Gastroesophageal sphincter (tissue), 4 donors: ENCODE measurements at places on chromosomes 13 and 19.
A peak's percentile ranks its signal among the peaks of the same experiment; 100 is the strongest.

DNA sequence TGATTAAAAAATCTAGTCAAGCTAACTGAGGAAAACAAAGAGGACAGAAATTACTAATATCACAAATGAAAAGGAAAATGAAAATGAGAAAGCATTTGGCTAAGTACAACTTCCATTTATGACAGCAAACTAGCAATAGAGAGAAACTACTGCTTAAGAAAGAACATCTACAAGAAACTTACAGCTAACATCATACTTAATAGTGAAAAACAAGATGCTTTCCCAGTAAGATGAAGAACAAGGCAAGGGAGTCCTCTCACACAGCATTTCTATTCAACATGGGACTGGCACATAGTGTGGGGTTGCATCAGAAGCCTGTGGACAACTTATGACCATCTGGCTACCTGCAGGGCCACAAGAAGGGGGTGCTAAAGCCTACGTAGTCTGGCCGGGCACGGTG, 39.3 kb downstream of the ZNF44 start:
- ATAC-seq: no peak

DNA sequence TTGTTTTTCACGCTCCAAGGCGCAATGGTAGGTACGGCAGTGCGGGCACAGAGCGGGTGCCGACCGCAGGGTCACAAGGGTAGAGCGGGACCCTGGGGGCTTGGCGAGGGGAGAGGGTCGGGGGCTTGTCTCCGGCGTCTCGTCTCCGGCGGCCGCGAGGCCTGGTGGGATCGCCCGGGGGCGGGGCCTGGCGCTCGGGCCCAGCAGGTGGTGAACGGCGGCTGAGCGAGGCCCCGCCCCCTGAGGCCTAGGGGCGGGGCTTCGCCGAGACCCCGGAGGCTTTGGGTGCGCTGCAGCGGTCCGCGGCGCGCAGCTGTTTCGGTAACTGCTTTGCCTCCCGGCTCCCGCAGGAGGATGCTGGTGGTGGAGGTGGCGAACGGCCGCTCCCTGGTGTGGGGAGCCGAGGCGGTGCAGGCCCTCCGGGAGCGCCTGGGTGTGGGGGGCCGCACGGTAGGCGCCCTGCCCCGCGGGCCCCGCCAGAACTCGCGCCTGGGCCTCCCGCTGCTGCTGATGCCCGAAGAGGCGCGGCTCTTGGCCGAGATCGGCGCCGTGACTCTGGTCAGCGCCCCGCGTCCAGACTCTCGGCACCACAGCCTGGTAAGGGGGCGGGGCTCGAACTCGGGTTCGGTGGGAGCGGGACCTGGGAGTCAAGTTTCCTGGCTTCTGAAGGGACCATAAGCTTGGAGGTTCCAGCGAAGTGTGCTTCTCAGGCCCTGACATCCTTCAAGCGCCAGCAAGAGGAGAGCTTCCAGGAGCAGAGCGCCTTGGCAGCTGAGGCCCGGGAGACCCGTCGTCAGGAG, at the start of gene TSEN34:
TSEN34 (plus strand) TSS at position 298 of the 800 bp plus-strand sequence; CDS start at position 355, 57 bp downstream.
- peak; percentile 30 for ATAC-seq

GRCh38 chr13:75968103-75968838, 332.1 kb downstream of the LMO7 start:
- ATAC-seq: no peak

DNA sequence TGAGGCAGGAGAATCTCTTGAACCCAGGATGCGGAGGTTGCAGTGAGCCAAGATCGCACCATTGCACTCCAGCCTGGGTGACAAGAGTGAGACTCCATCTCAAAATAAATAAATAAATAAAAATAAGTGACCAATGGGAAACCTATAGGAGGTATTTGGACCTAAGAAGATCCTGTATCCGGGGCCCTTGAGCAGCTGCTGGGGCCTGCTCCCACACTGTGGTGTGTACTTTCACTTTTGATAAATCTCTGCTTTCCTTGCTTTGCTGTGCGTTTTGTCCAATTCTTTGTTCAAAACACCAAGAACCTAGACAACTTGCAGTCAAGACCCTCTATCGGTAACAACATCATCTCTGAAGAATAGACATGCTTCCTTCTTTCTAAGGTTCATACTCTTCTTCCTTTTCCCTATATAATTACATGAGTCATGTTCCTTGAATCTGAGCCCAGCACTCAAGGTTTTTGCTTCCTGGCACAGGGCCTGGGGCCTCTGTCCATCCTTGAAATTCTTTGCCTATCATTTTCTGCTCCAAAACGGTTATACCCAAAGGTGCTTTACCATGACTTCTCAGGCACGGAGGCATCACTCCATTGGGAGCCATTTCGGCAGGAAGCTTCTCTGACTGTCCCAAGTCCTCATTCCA, 14.2 kb upstream of the PNMA8C start:
- ATAC-seq: no peak

DNA sequence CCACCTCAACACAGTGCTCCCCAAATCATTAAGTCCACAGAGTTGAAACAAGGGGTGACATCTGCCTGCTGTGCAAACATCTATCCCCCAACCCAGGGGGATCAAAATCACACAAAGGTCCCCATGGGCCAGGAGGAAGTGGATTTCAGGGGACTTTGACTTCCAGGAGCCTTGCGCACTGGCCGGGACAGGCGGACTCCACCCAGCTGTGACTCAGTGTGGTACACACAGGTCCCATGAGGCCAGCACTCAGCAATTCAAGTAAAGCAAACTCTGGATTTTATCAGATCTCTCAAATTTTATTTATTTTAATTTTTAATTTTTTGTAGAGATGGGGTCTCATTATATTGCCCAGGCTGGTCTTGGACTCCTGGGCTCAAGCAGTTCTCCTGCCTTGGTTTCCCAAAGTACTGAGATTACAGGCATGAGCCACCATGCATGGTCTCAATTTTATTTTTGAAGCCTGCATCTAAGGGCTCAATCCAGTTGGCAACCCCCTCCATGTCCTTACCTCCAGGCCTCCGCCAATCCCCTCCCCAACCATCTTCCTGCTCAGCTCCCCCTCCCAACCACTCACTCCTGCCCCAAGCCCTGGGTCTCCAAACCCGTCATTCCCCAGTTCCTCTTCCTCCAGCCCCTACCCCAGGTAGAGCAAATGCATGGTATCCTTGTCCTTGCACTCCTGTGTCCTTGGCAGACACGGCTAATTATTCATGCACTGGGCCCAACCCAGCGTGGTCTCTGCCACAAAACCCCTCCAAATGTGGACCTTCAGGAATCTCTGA, 18.2 kb downstream of the ARHGAP33 start:
- no peak for ATAC-seq

GRCh38 chr13:23578411-23579071, 8.3 kb downstream of the TNFRSF19 start:
- peak; percentile 77 for ATAC-seq

DNA sequence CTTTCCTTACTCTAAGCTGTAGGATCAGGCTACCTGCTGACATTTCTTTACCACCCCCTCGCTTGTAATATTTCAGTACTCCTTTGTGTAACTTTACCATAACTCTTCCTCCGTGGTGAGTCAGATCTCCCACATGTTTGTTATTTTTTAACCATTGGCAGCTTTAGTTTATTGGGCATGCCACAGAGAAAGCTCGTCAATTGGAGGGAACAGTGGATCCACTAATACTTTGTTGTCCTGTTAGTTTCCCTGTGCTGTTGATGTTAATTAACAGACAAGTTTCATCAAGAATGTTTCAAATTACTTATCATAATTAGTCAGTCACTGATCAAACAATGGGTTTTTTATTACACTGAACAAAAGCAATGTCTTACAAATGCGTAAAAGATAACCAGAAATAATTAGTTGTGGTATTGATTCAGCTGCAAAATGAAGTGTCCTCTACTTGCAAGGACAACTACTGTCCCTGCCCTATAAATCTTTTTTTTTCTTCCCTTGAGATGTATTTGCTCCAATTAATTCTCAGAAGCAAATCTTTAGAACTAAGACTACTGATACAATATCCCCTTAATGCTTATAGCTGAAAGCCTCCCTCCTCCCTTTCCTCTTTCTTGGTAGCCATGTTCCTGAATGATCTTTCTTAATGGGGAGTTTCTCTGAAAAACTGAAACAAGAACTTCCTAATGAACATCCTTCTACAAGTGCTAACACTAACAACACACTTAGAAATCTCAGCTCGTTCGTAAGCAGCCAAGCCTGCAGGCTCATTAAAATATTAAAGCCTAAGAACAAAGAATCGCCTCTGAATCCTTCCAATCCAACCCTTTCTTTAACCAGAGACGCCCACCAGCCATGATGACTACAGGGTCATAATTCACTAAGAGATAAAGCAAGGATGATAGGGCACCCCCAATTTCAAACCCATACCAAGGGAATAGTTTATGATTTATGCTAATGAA, 22.2 kb downstream of the EFNB2 start:
- ATAC-seq: no peak

DNA sequence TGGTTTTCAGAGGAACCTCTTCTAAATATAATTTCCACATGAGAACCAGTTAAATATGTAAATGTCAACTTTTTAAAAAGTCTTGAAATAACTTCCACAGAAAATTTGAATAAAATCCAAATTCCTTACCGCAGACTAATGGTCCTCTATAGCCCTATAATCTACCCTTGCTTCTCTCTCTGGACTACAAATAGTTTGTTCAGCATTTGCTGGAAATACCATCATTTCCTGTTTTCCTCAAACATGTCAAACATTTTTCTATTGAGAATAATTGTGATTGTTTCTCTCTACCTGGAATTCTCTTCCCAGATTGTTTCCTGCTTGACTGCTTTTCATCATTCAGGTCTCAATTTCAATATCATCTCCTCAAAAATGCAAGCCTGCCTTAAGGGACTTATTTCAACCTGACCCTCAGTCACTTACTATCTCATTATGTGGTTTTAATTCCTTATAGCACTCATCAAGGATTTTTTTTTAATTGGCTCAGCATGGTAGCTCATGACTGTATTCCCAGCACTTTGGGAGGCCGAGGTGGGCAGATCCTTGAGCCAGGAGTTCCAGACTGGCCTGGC, 898.9 kb upstream of the MIR17HG start:
- no peak for ATAC-seq

- no peak for ATAC-seq
Measured at GRCh38 chr19:56355517-56355916, 37.8 kb downstream of the ZNF582 start.

GRCh38 chr13:113365971-113366588, 2.1 kb upstream of the GRTP1 start:
- ATAC-seq: no peak

- no peak for ATAC-seq
Measured at GRCh38 chr19:6925801-6926751, 38.7 kb downstream of the ADGRE1 start.

- ATAC-seq: no peak
Measured at GRCh38 chr13:90105276-90105675, 1242.2 kb upstream of the MIR17HG start.

DNA sequence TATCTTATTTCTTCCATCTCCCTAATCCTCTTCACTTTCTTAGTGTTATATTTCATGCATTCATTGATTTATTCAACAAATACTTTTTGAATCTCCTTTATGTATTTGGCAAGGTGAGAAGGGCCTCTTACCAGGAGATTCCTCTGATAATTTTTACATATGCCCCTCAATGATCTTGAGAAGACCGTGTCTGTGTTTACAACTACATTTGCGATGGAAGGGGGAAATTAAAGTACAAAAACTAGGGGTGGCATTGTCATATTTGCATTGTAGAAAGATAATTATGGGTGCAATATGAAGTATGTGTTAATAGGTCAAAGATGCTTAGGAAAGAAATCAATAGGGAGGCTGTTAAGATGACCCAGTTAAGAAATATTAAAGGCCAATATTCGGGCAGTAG, 1108.4 kb upstream of the MIR17HG start:
- no peak for ATAC-seq

DNA sequence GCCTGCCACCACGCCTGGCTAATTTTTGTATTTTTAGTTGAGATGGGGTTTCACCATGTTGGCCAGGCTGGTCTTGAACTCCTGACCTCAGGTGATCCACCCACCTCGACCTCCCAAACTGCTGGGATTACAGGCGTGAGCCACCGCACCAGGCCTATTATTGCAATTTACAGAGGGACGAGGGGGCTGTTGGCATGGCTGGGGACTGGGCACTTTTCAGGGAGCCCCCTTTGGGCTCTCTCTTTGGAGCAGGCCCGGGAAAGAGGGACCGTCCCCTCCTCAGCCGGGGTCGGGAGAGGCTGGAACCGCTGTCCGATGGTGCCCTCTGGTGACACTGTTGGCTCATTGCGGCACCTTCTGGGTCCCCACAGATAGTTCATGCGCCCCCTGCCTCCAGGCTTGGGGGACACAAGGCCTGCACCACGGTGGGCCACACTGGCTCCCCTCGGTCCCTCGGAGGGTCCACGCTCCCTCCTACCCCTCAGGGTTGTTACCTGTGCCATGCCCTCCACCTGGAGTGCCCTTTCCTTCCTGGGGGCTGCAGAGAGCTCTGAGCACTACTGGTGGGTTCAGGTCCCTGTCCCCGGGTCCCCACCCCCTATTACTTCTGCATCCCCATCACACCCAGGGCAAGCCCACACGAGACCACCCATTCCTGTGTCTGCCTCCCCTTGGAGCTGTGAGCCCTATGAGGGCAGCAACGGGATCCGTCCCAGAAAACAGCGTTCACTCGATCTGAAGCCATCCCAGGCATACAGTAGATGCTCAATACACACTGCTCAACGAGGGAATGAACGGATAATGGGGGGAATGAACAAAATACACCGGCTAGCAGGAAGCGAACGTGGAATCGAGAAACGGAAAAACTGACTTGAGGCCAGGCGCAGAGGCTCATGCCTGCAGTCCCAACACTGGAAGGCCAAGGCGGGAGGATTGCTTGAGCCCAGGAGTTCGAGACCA, 12.5 kb downstream of the FEM1A start:
- ATAC-seq: peak; percentile 43

DNA sequence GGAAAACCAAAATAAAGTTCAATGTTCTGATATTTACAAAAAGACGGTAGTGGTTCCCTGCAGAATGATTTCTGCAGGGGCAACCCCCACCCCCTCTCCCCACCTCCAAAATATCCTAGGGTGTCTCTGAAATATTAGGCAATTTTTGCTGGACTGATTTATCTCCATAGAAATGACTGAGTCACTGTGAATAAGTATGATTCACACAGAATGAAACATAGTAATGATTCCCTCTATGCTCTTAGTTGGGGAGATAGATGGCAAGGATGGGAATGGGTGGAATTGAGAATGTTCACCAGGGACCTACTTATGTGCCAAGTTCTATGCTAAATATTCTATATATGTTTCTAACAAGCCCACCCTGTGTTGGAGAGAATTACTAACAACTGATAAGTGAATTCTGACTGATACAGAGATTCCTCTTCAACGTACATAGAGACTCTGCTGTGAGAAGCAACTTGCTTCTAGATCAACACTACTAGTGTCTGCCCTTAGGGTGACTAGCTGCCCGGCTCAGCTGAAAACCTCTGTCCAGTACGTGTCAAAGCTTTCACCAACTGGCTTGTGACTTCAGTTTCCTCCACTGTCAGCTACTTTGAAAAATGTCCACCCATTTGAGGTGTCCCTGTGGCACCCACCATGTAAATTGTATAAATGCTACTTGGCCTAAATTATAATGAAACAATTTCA, 38.4 kb upstream of the RAP2A start:
- ATAC-seq: peak; percentile 46

DNA sequence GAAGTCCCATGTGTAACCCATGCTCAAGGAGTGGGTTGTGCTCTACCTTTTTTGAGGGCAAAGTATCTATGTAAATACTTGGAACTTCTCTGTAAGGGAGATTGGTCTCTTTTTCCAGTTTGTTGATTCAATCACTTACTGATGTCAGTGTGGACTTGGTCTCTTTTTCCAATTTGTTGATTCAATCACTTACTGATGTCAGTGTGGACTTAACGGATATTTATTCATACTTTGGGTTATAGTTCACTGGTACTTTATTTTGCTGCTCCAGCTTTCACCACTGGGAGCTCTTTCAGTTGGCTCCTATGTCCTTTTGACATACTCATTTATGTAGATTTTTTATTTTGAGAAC, 36.4 kb downstream of the COG3 start:
- ATAC-seq: no peak

- no peak for ATAC-seq
Measured at GRCh38 chr13:111336666-111337065, 16.2 kb downstream of the TEX29 start.
